ENCODE measurements at places on chromosomes 2 and 18. TPM values are rescaled to one million over a fixed set of nuclear protein-coding genes. Genes with fewer than 3 reads are reported as not detected.

DNA sequence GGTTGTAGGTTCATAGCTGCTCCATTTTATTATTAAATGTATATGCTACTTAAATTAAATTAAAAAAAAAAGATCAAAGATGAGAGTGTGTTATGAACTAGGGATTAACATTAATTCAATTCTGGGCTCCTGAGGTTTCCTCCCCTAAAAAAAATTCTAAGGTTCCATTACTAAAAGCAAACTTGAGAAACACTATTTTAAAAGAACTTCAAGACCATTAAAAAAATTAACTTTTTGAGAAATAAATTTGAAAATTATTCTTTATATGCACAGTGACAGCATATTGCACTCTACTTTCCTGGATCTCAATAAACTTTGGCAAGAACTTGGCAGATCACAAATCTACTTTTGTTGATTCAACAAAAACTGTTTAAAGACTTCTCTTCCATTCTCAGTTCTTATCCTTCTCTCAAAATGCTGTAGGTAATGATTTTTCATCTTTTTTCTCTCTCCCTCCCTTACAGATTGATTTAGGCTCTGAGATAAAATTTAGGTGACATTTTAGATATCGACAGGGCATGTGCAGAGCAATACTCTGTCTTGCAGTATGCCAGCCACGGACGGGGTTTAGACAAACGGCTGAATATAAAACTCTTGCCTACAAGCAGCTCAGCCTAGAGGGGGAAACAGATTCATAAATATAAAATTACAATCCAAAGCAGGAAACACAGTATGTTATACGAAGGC lies 592 bp upstream of the MARS2 start:
- DNase-seq = no peak

GRCh38 chr18:4130734-4131719 lies 324.1 kb downstream of the DLGAP1 start:
- DNase-seq = no peak

DNA sequence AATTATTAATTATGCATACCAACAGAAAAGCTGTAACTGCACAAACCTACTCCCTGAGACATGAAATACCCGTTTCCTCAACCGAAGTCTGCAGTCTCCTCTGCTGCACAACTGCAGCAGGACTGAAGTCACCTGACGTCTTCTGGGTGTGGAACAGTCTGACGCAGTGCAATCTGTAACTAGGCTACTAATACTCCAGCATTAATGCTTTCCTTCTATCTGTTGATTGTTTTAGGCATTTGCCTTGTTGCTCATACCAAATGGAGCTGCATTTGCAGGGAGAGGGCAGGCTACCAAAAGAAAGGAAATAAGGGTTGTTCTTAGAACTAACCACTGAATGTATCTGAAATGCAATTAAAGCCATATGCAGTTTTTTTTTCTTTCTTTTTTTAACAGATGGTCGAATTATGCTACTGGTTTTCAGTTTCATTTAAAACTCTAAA lies 40.1 kb downstream of the RTN4 start:
- DNase-seq = peak; percentile 31

DNA sequence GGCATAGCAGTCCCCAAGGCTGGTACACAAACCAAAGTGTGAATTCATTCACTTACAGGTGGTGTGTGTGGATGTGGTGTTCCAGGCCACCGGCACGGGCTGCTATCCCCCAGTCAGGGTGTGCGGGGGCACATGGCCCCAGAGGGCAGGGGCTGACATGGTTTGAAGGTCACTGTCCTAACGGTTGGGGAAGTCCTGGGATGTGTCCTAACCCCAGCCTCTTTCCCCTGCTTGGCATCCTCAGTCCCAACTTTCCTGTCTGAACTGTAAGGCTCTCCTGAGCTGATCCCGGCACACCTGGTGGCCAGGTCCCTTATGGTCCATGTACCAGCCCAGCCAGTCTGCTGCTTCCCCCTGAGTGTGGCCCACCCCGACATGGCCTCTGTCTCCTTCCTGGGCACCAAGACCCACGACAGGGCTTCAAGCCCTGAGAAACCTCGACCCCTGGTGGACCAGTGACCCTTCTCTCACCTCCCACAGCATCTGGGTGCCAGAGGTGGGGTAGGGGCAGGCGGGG lies 2.4 kb upstream of the TMEM185B start:
- DNase-seq = no peak

DNA sequence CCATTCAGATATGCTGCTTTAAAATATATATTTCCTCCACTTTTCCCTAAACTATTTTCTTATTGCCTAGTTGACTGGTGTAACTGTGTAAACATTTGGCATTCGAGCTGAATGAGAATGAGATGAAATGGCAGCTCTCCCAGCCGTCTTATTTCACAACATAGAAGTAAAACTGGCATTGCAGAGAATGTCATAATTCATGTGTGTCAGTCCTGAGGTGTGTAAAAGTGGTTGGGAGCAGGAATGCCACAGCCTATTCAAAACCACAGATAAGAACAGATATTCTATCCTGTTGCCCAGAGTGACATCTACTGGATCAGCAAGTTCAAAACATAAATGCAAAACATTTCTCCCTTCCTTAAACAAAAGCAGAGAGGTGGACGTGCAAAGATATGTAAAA lies 565.5 kb upstream of the CHAC2 start:
- peak; percentile 95 for DNase-seq

DNA sequence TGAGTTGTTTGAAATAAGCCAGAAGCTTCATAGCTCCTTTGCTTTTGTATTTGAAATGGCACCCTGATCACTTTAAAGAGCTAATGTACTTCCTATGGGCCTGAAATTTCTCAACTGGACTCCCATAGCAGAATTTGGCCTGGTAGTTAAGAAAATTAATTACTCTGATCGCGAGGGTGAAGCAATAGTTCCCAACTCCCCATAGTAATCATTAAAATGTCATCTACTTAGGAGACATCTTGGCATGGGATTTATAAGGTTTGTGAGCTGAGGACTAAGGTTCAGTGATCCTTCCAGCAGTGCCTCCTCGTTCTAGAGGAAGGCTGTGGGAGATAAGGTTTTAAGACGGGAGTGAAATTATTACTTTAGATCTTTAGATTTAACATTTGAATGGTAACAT lies 581.0 kb downstream of the ARHGAP15 start:
- no peak for DNase-seq

DNA sequence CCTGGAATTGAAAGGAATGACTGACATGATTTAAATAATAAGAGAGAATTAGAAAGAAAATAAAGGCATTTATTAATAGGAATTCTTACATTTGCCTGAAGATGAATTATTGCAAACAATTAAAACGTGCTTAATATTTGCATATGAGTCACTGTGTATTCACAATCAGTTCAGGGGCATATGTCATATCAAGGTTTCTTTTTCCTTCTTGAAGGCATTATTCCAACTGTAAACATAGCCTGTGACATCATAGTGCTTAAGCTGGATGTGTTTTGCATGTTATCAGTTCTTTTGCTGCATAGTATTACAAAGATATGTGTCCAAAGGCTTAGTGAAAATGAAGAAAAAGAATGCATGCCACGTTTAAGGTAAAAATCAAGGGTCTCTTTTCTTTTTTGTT lies 80.8 kb downstream of the MEIS1 start:
- no peak for DNase-seq

DNA sequence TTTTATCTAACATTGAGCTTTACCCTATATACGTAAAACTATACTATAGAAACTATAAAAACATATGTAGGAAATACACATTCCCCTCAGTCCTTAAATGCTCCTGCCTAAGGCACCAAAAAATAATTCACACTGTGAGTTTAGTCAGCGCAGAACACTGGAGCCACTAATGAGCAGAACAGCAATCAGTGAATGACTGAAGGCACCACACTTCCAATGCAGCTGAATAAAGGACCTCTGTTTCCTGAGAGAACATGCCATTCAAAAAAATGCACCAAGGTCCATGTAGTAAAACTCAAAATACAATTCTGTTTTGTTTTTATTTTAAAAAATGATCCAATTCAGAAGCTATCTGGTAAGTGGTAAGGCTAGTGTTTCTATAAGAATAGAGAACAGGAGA lies 1280.6 kb upstream of the NRXN1 start:
- no peak for DNase-seq

- no peak for DNase-seq
Observed at GRCh38 chr2:17617955-17618354, 77.5 kb downstream of the VSNL1 start.

- no peak for DNase-seq
Observed at GRCh38 chr18:67179726-67180125, 336.8 kb downstream of the DSEL start.

- DNase-seq = no peak
Observed at GRCh38 chr2:50438259-50438658, 593.7 kb downstream of the NRXN1 start.

DNA sequence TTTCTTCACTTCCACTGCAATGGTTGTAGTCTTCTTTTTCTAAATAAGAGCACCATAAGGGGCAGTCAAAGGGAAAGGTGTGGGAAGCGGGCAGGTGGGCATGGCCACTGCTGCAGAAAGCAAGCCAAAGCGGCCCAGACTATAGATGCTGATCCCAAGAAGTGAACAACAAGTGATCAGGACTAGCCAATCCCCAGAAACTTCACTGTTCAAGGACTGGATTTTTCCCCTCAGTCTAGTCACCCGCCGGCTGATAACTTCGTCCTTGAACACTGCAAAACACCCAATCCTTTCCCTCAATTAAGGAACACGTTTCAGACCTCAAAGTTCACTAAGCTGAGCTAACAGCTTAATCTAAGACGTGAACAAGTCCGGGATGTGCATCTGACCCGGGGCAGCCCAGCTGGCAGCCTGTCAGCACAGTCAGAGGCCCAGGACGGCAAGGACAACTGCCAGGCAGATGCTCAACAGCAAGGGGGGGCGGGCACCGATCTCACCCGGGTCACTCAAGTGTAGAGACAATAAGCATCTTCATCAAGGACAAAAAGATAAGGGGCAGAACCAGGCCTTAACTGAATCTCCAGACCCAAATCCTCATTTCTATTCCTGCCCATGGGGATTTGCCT lies 59.8 kb downstream of the HDLBP start:
- no peak for DNase-seq

DNA sequence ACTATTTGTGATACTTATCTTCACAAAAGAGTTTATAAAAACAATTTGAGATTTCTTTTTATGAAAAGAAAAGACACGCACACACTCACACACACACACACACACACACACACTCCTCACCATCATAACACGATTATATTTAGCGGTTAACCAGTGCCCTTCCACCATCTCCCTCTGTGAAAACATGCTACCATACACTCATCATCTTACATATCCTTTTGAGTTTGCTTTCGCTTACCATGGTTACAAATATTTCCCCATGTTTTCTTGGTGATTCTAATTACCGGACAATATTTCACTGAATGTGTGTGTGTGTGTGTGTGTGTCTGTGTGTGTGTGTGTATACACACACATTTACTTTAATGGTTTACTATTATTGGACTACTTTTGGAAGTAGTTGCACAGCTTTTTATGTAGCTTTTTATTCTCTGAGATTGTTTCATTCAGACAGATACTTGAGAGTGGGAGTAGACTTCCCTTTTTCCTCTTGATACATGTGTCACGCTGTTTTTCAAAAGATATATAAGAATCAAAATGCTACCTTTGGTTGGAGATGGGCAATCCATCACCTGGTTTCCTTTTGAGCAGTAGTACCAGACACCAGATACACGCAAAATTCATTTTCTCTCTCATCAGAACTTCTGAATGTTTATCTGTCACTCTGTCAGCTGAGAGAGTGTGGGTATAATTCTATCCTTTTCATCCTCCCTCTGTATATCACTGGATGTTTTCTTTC lies 138.1 kb downstream of the SETBP1 start:
- DNase-seq = no peak

DNA sequence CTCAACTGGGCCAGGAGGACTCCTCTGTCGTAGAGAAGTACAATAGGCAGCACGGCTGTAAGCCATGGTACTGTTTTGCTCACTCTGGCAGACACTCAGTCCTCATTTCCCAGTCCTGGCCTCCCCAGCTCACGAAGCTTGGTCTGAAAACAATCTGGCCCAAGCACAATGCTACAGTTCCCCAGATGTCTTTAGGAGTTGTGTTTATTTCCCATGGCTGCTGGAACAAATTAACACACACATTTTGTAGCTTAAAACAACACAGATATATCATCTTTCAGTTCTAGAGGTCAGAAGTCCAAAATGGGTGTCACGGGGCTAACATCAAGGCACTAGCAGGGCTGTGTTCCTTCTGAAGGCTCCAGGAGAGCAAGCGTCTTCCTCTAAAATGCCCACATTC lies 13.0 kb downstream of the FABP1 start:
- DNase-seq = no peak

DNA sequence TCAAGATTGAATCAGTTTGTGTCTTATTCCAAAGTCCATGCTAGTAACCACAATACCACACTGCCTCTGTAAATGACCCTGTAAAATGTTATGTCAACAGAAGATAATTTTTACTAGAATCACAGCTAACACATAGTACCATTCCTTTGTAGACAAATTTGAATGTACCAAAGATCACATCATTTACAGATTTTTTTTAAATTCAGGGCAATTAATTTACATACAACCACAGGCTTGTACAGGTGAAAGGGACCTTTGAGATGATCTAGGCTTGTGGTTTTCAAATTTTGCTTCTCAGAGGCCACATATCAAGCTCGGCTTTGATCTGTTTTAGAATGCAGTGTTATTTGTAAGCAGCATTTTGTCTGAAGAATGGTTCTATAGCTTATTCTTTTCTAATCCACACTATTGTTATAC lies 63.8 kb upstream of the PPM1B start:
- no peak for DNase-seq

DNA sequence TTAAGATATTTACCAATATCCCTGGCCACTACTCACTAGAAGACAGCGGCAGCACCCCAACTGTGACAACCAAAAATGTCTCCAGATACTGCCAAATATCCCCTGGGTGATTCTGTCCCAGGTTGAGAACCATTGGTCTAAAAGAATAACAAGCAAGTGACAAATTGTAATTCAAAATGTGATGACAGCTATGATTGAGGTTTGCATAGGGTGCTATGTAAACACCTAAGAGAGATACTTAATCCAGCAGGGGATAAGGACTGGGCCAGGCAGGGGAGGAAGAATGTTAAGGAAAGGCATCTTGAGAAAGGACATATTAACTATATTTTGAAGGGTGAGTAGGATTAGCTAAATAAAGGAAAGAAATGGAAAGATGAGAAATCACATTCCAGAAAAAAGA lies 38.0 kb upstream of the ENOSF1 start:
- DNase-seq = no peak

DNA sequence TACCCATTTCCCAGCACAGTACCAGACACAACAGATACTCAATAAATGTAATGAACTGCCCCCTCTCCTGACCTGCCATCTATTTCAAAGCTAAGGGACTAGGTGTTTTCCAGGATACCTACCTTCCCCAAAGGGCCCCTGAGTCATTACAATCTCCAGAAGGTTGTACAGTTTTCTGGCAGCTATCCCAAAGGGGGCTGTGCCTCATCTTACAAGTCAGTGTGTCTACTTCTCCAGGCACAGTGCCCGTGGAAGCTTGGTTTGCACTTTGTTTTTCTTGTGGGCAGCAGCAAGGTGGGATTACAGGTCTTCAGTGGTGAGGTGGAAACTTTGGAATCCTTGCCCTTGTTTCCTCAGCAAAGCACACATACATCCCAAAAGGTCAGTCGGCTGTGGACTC lies 62.8 kb upstream of the CYP26B1 start:
- DNase-seq = peak; percentile 46

The SCYGR8 gene
- total RNA-seq = not detected

The CYBRD1 gene
- 1.7 TPM for total RNA-seq

The IL1RN gene
- 8.2 TPM for total RNA-seq

The STAT4 gene
- total RNA-seq = 2.2 TPM

The ONECUT2 gene
- 1.0 TPM for total RNA-seq

Data from PC-3 (cell line).